ENCODE measurements at places on chromosomes 6 and 20.
A peak's percentile ranks its signal among the peaks of the same experiment; 100 is the strongest.

- DNase-seq = no peak
These were observed 860.2 kb upstream of the MAP3K7 start for GRCh38 chr6:91447081-91447480.

GRCh38 chr6:46796848-46797580 is 3.8 kb downstream of the MEP1A start:
- no peak for DNase-seq

DNA sequence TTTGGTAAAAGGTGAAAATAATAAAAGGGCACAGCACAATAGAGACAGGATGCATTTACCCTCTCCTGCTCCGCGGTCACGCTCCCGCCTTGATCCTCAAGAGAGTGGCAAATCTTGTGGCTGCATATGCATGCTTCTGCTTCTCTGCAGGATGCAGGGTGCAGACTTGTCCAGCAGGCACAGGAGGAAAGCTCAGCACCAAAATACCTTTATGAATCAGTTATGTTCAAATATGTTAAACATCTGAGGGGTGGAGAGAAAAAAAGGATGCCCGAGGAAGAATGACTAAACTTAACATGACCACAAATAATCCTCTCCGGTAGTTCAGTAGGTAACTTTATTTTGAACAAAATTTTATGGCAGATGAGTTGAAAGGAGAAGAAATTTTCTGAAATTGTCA is 366.1 kb upstream of the SOX4 start:
- no peak for DNase-seq

- no peak for DNase-seq
These were observed 297 bp downstream of the POM121L2 start for GRCh38 chr6:27311806-27312145.

DNA sequence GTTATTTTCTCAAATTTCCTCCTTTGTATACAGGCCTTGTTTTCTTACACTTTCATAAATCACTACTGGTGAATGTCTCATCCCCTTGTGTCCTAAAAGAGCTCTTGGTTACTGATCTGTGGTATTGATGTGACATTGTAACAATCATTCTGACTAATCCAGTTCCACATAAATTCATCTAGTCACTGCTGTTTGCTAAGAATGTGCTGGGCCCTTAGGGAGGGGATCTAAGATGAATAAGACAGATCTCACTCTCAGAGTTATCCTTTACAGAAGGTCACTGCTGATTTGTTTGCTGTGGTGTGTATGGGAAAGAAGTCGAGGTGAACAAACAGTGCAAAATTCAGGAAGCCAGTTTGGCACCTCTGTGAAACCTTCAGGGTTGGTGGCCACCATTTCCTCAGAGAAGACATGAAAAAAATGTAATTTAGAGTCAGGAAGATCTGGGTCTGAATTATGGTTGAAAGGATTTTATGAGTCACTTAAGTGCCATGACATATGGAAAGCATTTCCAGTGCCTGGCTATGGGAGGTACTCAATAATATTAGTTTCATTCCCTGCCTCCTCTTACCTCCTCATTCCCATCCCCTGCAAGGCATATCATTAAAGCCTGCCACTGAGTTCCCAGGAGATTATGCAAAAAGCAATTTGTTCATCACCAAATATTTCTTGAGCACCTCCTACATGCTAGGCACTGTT is 121.8 kb downstream of the COL9A1 start:
- DNase-seq = no peak

DNA sequence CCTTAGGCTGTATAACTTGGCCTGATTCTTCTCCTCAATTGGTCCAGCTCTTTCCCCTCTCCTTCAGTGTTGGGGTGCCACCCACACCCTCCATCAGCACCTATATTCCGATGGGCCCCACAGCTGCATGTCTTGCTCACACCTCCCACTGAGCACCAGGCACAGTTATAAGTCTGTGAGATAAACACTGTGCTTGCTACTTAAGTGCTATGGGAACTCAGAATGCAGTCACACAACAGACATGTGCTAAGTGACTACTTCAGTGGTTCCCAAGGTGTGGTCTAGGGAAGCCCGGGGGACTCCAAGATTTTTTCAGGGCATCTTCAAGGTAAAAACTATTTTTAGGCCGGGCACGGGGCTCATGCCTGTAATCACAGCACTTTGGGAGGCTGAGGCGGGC is 7.3 kb downstream of the ZC3H12D start:
- DNase-seq = no peak

- DNase-seq = no peak
These were observed 384.3 kb downstream of the KHDRBS2 start for GRCh38 chr6:61901748-61902147.

GRCh38 chr20:3119044-3119443 is 34.5 kb upstream of the AVP start:
- no peak for DNase-seq

- no peak for DNase-seq
These were observed 113.1 kb downstream of the C6orf58 start for GRCh38 chr6:127690092-127690491.

- no peak for DNase-seq
These were observed 301.4 kb upstream of the TBX18 start for GRCh38 chr6:85065831-85066230.

GRCh38 chr6:120671519-120671918 is 662.8 kb downstream of the TBC1D32 start:
- peak; percentile 11 for DNase-seq

- DNase-seq = no peak
These were observed 15.7 kb upstream of the MYT1 start for GRCh38 chr20:64148581-64148980.

GRCh38 chr6:37048851-37049757 is 43.6 kb downstream of the FGD2 start:
- no peak for DNase-seq

DNA sequence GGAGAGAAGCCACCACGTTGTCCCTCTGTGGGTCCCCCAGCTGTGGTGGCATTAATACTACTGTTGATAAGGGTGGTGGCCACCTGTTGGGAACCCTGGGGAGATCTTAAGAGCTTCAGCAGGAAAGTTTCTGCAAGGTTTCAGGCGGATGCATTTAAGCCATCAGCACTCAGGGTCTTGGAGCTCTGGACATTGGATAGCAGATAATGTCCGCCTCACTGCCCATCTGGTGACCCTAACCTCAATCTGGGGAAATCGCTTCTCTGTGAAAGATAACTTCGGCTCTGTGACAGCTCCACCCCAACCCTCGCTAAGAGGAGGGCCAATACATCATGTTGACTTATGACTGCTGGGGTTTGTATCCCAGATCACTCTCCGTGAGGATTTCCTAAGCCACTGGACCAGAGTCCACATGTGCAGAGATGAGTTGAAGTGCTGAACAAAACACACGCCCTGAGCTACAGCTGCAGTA is 92.9 kb downstream of the FOXC1 start:
- DNase-seq = no peak

GRCh38 chr20:62403331-62403730 is 3.8 kb downstream of the CABLES2 start:
- no peak for DNase-seq

Measured in endothelial cell (in vitro differentiated cells).